ENCODE measurements at places on chromosomes 2 and 18.

DNA sequence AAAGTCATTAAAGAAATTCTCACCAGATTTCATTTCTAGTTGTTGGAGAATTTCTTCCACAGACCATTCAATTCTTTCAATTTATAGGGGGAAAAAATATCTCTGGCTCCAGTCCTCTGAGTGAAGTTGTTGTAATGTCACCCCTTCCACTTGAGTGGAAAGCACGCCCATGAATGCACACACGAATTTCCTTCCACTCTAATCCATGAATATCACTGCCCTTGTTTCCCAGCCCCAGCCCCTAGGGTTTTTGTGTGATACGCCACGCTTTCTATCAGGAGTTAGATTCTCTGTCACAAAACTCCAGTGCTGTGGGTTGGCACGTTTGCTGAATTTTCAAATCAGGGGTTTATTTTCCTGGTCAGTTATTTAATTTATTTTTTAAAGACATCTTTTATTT, 38.1 kb downstream of the CDCA7 start:
- DNase-seq, result no peak

- DNase-seq, result no peak
These were observed 393.5 kb downstream of the ARHGAP15 start for GRCh38 chr2:143522699-143523098.

GRCh38 chr2:181694271-181694670, 14.0 kb upstream of the NEUROD1 start:
- no peak for DNase-seq

GRCh38 chr2:207662203-207662602, 37.0 kb upstream of the METTL21A start:
- DNase-seq, result no peak
